Stimulated activated CD4-positive, alpha-beta T cell treated with anti-CD3 and anti-CD28 coated beads, TNF-alpha, amount 100 ng/mL, for 4 hours (primary cell): ENCODE measurements at places on chromosomes 12 and 14.

- DNase-seq = no peak
Observed at GRCh38 chr14:97025722-97026121, 228.5 kb downstream of the VRK1 start.

DNA sequence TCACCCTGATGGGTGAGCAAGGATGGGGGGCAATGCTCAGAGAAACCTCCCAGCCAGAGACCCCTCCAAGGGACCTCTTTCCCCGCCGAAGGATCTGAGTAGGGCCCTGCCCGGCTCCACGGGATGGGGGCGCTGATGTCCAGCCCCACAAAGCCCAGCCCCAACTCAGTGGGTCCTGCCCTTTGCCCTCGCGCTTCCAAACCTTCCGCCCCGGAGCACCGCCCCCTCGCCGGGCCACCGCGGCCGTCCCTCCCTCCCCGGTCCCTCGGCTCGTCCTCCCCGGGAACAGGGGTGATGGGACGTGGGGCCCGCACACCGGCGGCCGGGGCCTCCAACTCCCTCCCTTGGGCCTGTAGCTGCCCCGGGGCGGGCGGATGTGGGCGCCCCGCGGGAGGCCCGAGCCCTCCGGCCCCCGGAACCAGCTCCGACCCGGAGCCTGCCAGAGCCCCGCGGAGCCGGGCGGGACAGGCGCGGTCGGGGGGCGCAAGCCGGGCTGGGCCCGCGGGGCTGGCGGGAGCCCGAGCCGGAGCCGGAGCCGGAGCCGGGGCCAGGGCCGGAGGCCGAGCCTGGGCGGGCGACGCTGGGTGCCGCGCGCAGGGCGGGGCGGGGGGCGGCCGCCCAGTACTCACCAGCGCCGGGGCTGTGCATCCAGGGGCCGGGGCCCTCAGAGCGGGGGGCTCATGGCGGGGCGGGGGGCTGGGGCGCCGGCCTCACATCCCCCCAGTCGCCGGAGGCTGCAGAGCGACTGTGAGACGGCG lies 386 bp downstream of the HDAC7 start:
- no peak for DNase-seq

DNA sequence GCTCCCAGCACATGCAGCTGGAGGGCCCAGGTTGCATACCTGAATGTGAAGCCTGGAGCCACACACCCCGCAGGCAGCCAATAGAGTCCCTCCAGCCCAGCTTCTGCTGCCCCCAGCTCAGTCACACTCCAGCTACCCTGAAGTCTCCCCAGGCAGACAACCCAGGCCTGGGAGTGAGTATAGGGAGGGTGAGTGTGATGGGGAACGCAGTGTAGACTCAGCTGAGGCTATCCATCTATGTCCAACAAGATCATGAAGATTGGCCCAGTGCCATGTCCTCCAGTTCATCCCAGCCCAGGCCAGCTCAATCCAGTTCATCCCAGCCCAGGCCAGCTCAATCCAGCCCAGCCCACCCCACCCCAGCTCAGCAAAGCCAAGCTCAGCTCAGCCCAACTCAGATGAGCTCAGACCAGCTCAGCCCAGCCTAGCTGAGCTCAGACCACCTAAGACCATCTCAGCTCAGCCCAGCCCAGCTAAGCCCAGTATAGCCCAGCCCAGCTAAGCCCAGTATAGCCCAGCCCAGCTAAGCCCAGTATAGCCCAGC lies 330.4 kb downstream of the TMEM121 start:
- no peak for DNase-seq

DNA sequence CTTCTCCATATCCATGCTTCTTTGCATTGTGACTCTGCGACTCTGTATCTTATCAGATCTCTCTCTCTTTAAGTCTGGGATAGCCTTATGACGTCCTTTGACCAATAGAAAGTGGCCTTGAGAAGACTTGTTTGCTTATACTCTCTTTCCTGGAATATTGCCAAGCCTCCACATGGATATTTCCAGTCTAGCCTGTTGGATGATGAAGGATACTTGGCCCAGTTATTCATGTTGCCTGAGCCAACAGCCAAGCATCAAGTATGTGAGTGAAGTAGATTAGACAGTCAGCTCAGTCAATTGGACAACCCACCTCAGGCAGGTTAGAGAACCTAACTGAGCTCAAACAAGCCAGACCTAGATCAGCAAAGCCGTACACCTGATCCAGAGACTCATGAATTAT lies 864.2 kb upstream of the MGAT4C start:
- no peak for DNase-seq
